ENCODE measurements at places on chromosomes 16 and 17. TPM values are rescaled to one million over a fixed set of nuclear protein-coding genes. Genes with fewer than 3 reads are reported as not detected.

TBC1D3E gene
- total RNA-seq: 11.5 TPM

ABCC11 gene
- total RNA-seq: 0.30 TPM

PRSS36 gene
- total RNA-seq: 2.3 TPM

CDRT15 gene
- total RNA-seq: not detected

CCDC40 gene
- total RNA-seq: 1.5 TPM

ETV4 gene
- total RNA-seq: not detected

WIPI1 gene
- 29.0 TPM for total RNA-seq

TBC1D3C gene
- total RNA-seq: 2.1 TPM

DNA sequence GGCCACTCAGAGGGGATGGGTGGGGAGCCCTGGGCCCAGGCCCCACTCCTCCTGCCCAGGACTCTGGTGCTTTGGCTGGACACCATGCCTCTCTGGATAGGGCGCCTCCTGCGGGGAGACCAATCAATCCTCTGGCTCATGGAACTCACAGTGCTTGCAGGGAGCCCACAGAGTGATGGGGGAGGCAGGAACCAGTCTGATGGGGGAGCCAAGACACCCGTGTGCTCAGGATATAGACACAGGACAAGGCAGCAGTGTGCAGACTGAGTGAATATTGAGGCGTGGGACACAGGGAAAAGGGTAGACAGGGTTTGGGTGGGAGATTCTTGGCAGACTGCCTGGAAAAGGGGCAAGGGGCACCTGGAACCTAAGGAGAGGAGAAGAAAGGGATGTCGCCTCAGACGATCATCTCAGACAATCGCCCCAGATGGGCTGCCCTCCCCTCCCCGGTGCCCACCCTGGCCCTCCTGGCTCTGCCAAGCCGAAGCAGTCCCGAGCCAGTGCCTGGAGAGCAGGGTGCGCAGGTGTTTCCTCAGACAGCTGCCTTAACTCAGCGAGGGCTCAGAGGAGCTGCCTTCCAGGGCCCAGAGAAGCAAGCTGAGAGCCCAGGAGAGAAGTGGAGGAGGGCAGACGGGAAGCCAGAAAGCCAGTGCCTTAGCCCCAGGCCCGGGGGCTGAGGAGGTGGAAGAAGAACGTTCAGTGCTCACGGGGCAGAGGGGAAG, 37.4 kb upstream of the DLX4 start:
- H3K27me3 ChIP-seq: no peaks in the 10 kb centered on the region
- H3K27ac ChIP-seq: no peak overlapping the region
- no peak for DNase-seq
- no peaks in the 10 kb centered on the region for H3K4me1 ChIP-seq
- H3K36me3 ChIP-seq: no peaks in the 10 kb centered on the region
- H3K4me3 ChIP-seq: no peak overlapping the region

GRCh38 chr16:72373201-72373600, 201.2 kb upstream of the PMFBP1 start:
- no peak overlapping the region for H3K27ac ChIP-seq
- H3K36me3 ChIP-seq: no peaks in the 10 kb centered on the region
- no peaks in the 10 kb centered on the region for H3K27me3 ChIP-seq
- no peak for DNase-seq

DNA sequence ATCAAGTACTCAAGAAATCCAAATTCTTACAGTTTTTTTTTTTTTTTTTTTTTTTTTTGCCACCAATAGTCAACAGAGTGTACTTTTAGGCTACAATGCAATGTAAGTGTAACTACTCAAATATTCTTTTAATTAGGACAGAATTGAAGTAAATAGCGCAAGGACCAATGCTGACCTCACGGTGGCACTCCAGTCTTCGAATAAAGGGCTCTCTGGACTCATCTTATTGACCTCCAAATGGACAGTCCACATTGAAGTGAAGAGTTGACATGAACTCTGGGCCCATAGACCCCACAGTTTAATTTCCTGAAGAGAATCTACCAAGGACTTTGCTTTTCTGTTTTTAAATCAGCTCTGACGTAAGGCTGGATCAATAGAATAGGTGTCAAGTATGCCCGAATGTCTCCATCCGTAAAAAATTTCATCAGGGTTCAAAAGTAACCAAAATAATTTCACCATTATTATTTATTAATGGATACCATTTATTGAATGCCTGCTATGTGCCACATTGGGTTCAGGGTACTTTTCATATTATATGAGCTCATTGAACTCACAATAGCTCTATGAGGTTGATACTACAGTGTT, 7.3 kb upstream of the DDX52 start:
- no peak overlapping the region for H3K27ac ChIP-seq
- H3K4me3 ChIP-seq: no peak overlapping the region
- H3K27me3 ChIP-seq: peaks cover 10% of the 10 kb centered on the region

DNA sequence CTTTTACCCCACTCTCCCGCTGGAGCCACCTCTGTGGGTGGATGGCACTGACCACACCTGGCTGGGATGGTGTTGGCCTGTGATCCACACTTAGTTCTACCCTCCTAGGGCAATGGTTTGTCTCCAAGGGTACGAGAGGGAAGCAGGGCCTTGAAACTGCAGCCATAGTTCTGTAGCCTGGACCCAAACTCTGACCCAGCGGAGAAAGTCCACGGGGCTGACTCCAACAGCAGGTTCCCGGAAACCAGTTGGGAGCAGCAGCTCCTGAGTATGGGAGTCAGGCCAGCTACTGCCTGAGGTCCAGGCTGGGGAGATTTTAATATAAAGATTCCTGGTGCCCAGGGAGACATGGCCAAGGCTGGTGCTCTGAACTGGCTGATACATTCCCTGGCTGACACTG, 23.6 kb upstream of the MTSS2 start:
- no peak for DNase-seq
- no peaks in the 10 kb centered on the region for H3K4me1 ChIP-seq
- no peak overlapping the region for H3K27ac ChIP-seq
- H3K27me3 ChIP-seq: no peaks in the 10 kb centered on the region

- peaks cover 68% of the 10 kb centered on the region for H3K4me1 ChIP-seq
- H3K4me3 ChIP-seq: no peak overlapping the region
- no peak for DNase-seq
Measured at GRCh38 chr16:89378947-89379771, 111.2 kb downstream of the ANKRD11 start.

- no peaks in the 10 kb centered on the region for H3K27me3 ChIP-seq
- peaks cover 5% of the 10 kb centered on the region for H3K4me1 ChIP-seq
- peaks cover 17% of the 10 kb centered on the region for H3K36me3 ChIP-seq
- DNase-seq: no peak
- H3K27ac ChIP-seq: no peak overlapping the region
Measured at GRCh38 chr17:78044280-78044835, 84.2 kb downstream of the TMC6 start.

GRCh38 chr17:7634384-7634783, 4.4 kb downstream of the SHBG start:
- H3K27ac ChIP-seq: no peak overlapping the region
- H3K4me1 ChIP-seq: no peaks in the 10 kb centered on the region
- H3K27me3 ChIP-seq: no peaks in the 10 kb centered on the region

DNA sequence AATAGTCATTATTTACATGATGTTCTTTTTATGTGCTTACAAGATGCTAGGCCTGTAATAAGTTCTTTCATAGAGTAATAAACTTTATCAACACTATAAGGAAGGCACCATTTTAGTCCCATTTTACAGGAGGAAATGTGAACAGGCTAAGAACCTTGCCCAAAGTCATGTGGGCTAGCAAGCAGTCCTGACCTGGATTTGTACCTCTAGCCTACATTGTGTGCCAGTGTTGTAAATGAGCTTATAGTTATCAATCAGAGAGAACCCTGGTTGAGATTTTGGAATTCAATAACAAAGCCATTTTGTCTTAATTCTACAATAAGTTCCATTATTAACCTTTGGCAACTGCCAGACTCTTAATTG, 6.7 kb upstream of the TBKBP1 start:
- H3K27me3 ChIP-seq: no peaks in the 10 kb centered on the region
- DNase-seq: no peak
- no peak overlapping the region for H3K27ac ChIP-seq
- peaks cover 5% of the 10 kb centered on the region for H3K4me1 ChIP-seq
- no peak overlapping the region for H3K4me3 ChIP-seq

DNA sequence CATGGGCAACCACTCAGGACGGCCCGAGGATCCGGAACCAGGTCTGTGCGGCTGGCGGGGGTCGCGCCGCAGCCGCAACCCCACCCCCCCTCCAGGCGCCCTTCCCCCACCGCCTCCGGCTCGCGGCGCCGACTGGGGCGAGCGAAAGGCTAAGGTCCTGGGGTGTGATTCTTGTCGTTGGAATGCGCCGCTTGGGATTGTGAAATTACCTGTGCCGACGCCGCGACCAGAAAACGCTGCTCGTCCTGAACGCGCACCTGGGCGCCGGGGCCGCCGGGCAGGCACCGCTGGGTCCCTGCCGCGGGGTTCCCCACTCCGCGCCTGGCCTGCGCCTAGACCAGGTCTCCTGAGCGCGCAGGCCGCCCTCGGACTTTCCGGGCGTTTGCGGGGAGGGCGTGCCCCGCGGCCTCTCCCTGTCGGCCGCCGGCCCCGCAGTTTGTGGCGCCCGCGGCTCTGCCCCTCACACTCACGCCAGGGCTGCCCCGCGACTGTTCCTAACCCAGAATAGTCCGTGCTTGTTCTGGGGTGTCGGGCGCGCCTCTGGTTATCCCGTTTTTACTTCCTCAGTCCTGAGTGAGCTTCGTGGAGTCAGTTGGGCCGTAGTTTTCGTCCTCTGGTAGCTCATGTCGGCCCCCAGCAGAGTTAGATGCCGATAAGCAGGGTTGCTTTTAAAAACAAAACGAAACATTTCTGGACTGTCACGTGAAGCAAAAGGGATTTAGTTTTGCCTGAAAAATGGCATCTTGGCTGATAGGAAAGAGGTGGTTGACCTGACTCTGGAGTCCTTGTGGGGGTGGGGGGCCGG, 147.2 kb downstream of the SPECC1 start:
- no peaks in the 10 kb centered on the region for H3K36me3 ChIP-seq
- peaks cover 15% of the 10 kb centered on the region for H3K4me1 ChIP-seq
- H3K27me3 ChIP-seq: no peaks in the 10 kb centered on the region
- DNase-seq: peak; percentile 62
- H3K27ac ChIP-seq: no peak overlapping the region
- H3K4me3 ChIP-seq: peak overlapping the region; percentile 43

All from natural killer cell (primary cell).